ENCODE measurements at places on chromosomes 1 and 21. TPM values are rescaled to one million over a fixed set of nuclear protein-coding genes. Genes with fewer than 3 reads are reported as not detected.
A peak's percentile ranks its signal among the peaks of the same experiment; 100 is the strongest.

DNA sequence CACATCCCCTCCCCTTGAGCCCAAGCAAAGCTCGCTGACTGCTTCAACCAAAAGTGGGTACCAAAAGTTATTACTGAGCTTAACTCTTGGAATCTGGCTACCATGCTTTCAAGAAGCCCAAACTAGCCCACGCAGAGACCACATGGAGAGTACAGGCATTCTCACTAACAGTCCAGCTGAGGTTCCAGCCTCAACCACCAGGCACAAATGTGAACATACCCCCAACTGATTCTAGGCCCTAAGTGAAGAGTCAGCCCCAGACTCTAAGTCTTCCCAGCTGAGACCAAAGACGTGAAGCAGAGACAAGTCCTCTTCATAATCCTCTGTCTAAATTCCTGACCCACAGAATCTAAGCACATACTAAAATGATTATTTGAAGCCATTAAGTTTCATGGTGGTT lies 36.8 kb downstream of the EVI5 start:
- no peak overlapping the region for H3K27ac ChIP-seq
- H3K4me1 ChIP-seq = peaks cover 22% of the 10 kb centered on the region
- H3K4me3 ChIP-seq = no peak overlapping the region
- no peaks in the 10 kb centered on the region for H3K36me3 ChIP-seq
- DNase-seq = no peak
- H3K27me3 ChIP-seq = no peaks in the 10 kb centered on the region

MRPS21 gene
- 53.0 TPM for total RNA-seq

- no peaks in the 10 kb centered on the region for H3K36me3 ChIP-seq
- H3K27me3 ChIP-seq = peaks cover 25% of the 10 kb centered on the region
- H3K27ac ChIP-seq = no peak overlapping the region
- DNase-seq = no peak
- no peak overlapping the region for H3K4me3 ChIP-seq
These were observed 9.9 kb downstream of the CNIH3 start for GRCh38 chr1:224626042-224626441.

LCE2A gene
- not detected for total RNA-seq

- no peaks in the 10 kb centered on the region for H3K27me3 ChIP-seq
- no peaks in the 10 kb centered on the region for H3K36me3 ChIP-seq
- no peak overlapping the region for H3K4me3 ChIP-seq
- no peaks in the 10 kb centered on the region for H3K4me1 ChIP-seq
These were observed 51.0 kb downstream of the PLPPR4 start for GRCh38 chr1:99315305-99315704.

DNA sequence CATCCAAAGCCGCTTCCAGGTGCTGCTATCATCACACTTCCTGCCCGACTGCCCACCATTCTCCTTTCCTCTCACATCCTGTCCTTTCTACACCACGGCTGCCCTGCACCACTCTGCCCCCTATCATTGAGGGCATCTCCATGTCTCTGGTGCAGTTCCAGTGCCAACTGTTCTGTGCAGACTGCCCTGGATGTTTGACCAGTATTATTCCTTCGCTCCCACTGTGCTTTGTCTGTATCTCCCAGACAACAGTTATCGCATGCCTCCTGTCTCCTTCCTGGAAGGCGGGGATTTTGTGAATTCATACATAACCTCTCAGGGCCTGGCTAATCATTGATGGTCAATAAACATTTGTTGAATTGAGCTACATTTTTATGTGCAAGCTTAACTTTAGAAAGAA lies 63.6 kb upstream of the GNG12 start:
- no peak for DNase-seq
- H3K36me3 ChIP-seq = no peaks in the 10 kb centered on the region
- H3K27ac ChIP-seq = no peak overlapping the region
- no peak overlapping the region for H3K4me3 ChIP-seq

- H3K27ac ChIP-seq = no peak overlapping the region
- H3K27me3 ChIP-seq = no peaks in the 10 kb centered on the region
- H3K36me3 ChIP-seq = peaks cover 29% of the 10 kb centered on the region
These were observed 24.5 kb downstream of the OSCP1 start for GRCh38 chr1:36425791-36426190.

NOS1AP gene
- 5.3 TPM for total RNA-seq

RXFP4 gene
- not detected for total RNA-seq

HPDL gene
- total RNA-seq = not detected

GRCh38 chr1:62090016-62090415 lies 104.6 kb upstream of the L1TD1 start:
- peaks cover 13% of the 10 kb centered on the region for H3K36me3 ChIP-seq
- H3K4me1 ChIP-seq = no peaks in the 10 kb centered on the region
- H3K27ac ChIP-seq = no peak overlapping the region
- H3K27me3 ChIP-seq = no peaks in the 10 kb centered on the region
- H3K4me3 ChIP-seq = no peak overlapping the region

FRRS1 gene
- total RNA-seq = 4.7 TPM

PHGDH gene
- 5.2 TPM for total RNA-seq

DNA sequence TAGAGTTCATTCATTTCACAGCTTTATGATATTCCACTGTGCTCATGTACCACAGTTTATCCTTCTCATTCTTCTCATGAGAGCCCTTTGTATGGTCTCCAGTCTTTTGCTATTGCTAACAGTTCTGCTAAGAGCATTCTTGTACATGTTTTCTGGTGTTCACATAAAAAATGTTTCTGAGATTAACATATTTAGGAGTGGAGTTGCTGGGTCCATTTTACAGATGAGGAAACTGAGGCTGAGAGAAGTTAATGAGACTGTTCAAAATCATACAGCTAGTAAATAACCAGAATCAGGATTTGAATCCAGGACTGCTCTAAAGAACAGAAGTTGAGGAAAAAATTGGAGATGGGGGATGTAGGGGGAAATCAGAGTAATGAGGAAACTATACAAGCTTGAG lies 28.8 kb upstream of the RGS16 start:
- no peaks in the 10 kb centered on the region for H3K36me3 ChIP-seq
- H3K27ac ChIP-seq = no peak overlapping the region
- peaks cover 25% of the 10 kb centered on the region for H3K4me1 ChIP-seq
- H3K4me3 ChIP-seq = no peak overlapping the region
- H3K27me3 ChIP-seq = no peaks in the 10 kb centered on the region

DNA sequence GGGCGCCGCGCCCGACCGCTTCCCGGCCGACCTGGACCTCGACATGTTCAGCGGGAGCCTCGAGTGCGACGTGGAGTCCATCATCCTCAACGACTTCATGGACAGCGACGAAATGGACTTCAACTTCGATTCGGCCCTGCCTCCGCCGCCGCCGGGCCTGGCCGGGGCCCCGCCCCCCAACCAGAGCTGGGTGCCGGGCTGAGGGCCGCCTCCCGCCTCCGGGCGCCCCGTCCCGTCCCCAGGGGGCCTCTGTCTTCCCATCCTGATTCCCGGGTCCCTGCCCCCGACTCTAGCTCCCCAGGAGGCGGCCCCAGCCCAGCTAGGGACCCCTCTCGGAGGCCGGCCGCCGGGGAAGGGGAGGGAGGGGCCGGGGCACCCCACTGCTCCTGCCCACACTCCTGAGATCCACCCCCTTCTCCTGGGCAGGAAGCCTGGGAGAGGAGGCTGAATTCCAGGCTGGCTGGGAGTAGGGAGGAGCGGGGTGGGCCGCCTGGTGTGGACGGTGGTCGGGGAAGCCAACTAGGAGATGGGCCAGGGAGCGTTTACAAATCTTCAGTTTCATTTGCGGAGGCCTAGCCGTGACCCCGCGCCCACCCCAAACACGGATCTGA lies 21.4 kb downstream of the FOXO6 start:
- peak; percentile 57 for DNase-seq
- peak overlapping the region; percentile 89 for H3K27ac ChIP-seq
- H3K36me3 ChIP-seq = peaks cover 6% of the 10 kb centered on the region
- no peaks in the 10 kb centered on the region for H3K27me3 ChIP-seq
- H3K4me1 ChIP-seq = no peaks in the 10 kb centered on the region

- H3K4me1 ChIP-seq = peaks cover 41% of the 10 kb centered on the region
- no peak overlapping the region for H3K4me3 ChIP-seq
- no peak for DNase-seq
- no peaks in the 10 kb centered on the region for H3K27me3 ChIP-seq
- H3K27ac ChIP-seq = no peak overlapping the region
These were observed 26.2 kb upstream of the HHAT start for GRCh38 chr1:210302501-210302900.

RUNX1 gene
- total RNA-seq = 54.5 TPM

DNA sequence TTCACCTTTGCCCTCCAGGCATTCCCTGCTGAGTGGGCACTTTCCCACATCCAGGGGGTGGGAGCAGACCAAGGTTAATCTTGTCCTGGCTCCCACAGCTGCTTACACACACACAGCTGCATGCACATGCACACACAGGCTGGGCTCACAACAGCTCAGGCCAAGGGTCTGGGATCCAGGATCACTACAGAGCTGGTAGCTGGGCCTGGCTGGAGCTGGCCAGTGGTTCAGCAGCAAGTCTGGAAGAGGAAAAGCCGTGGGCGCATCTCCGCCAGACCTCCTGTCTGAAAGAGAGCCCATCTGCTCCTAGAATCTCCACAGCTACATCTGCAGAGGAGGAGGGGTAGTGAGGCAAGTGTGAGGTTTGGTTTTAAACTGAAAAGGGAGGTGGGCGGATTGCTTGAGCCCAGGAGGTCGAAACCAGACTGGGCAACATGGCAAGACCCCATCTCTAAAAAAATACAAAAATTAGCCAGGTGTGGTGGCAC lies 3.8 kb downstream of the CDK18 start:
- H3K27me3 ChIP-seq = no peaks in the 10 kb centered on the region
- no peak for DNase-seq
- H3K4me3 ChIP-seq = no peak overlapping the region
- H3K36me3 ChIP-seq = no peaks in the 10 kb centered on the region

TEKT2 gene
- total RNA-seq = not detected

NOC2L gene
- 38.9 TPM for total RNA-seq

GRCh38 chr1:173126421-173126820 lies 75.7 kb upstream of the TNFSF18 start:
- no peak for DNase-seq
- no peak overlapping the region for H3K27ac ChIP-seq
- H3K4me3 ChIP-seq = no peak overlapping the region
- H3K4me1 ChIP-seq = peaks cover 19% of the 10 kb centered on the region
- H3K36me3 ChIP-seq = no peaks in the 10 kb centered on the region

DNA sequence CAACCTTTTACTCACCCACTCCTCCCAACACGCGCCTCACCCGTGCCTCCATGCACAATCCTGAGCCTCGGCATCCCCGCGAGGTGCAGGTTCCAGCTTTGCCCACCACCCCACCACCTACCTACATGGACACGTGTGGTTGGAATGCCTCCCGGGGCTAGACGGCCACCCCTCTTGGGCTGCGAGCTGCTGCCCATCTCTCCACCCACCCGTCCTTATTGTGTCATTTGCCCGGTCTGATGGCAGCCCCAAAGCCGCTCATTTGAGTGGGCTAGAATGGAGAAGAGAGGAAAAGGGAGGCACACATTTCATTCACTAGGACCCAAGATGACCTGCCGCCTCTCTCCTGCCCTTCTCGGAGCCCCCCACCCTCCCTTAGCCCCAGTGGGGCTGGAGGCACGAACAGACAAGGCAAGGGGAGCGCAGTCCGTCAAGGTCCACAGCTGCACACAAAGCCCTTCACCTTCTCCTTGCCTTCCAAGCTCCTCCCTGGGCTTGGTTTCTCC lies 785 bp downstream of the ZNF697 start:
- H3K4me3 ChIP-seq = peak overlapping the region; percentile 99
- H3K36me3 ChIP-seq = no peaks in the 10 kb centered on the region
- H3K27me3 ChIP-seq = peaks cover 7% of the 10 kb centered on the region

DNA sequence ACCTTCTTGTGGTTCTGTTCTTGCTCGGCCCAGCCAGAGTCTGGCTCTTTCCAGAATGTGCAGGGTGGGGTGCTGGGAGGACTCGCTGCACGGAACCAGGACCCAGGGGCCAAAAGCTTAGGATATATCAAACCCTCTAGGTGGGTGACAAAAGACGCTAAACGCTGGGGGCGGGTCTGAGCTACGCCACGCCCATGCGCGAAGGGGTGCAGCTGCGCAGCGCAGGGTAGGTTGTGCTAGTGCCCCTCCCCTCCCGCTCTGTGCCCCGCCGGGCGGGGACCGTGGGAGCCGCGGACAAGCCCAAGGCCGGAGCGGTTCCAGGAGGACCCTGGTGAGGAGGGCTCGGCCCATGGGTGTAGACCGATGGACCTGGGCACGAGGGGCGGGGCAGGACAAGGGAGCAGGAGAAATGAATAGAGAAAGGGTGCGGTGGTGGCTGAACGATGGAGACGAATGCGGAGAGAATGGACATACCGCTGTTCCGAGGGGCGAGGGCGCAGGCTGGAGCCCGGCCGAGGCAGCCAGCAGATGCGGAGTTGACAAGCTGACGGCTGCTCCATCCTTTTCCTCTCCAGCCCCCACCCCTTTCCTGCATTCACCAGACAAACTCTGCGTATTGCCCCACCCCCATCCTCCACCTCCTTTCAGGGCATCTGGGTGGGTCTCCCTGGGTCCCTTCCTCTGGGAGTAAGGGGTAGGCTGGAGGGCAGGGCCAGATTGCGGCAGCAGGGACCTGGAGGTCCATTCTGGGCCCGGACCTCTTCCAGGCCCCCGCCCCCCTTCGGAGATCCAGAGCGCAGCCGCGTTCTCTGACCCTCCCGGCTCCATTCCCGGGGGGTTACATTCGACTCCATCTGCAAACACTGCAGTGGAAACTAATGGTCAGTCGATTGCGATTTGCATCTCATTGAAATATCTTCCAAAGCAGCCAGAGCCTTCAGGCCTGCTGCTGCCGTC lies at the start of gene RUSC1:
Gene RUSC1 (plus strand): TSS at position 234 of the 957 bp plus-strand sequence. CDS start 880 bp downstream, outside the sequence.
- no peaks in the 10 kb centered on the region for H3K27me3 ChIP-seq
- peak within 1 kb of the TSS; percentile 98 for H3K27ac ChIP-seq
- peak; percentile 86 for DNase-seq
- peak within 1 kb of the TSS; percentile 90 for H3K4me3 ChIP-seq
- H3K36me3 ChIP-seq = peaks cover 30% of the 10 kb centered on the region

KRTAP19-3 gene
- total RNA-seq = not detected

- no peak overlapping the region for H3K27ac ChIP-seq
- no peak for DNase-seq
- H3K4me1 ChIP-seq = no peaks in the 10 kb centered on the region
- H3K27me3 ChIP-seq = no peaks in the 10 kb centered on the region
- no peaks in the 10 kb centered on the region for H3K36me3 ChIP-seq
These were observed 126.7 kb downstream of the EPHB2 start for GRCh38 chr1:22837332-22837731.

GRCh38 chr1:156376146-156376545 lies 7.1 kb downstream of the RHBG start:
- no peaks in the 10 kb centered on the region for H3K4me1 ChIP-seq
- DNase-seq = no peak
- no peaks in the 10 kb centered on the region for H3K36me3 ChIP-seq
- no peak overlapping the region for H3K27ac ChIP-seq
- H3K27me3 ChIP-seq = no peaks in the 10 kb centered on the region

DNA sequence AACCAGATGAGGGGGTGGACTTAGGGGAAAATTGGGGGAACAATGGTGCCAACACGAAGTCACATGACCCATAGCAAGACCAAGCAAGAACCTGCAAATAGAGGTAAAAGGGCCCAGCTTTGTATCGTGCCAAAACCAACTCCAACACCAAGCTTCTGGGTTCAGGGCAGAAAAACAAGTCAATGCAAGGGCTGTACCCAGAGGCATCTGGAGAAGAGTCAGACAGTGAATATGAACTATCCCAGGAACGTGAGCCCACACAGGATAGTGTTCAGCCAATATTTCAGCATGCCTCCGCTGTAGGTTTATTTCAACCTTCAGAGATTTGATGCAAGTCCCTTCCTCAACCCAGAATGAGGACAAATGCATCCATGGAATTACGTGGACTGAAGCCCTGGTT lies 15.0 kb upstream of the ZMYM6 start:
- no peak overlapping the region for H3K27ac ChIP-seq
- no peaks in the 10 kb centered on the region for H3K4me1 ChIP-seq
- DNase-seq = no peak
- no peaks in the 10 kb centered on the region for H3K36me3 ChIP-seq
- no peaks in the 10 kb centered on the region for H3K27me3 ChIP-seq
- H3K4me3 ChIP-seq = no peak overlapping the region

Data from heart left ventricle (tissue), 16 donors.